GM13976 (cell line): ENCODE measurements at places on chromosomes 7 and 10.

- no peak for DNase-seq
Measured at GRCh38 chr7:149716932-149717307, 56.5 kb downstream of the ZNF467 start.

- DNase-seq, result peak; percentile 4
Measured at GRCh38 chr10:94963901-94964300, 25.4 kb downstream of the CYP2C9 start.

GRCh38 chr7:77796109-77796508 lies 2.1 kb downstream of the TMEM60 start:
- no peak for DNase-seq

DNA sequence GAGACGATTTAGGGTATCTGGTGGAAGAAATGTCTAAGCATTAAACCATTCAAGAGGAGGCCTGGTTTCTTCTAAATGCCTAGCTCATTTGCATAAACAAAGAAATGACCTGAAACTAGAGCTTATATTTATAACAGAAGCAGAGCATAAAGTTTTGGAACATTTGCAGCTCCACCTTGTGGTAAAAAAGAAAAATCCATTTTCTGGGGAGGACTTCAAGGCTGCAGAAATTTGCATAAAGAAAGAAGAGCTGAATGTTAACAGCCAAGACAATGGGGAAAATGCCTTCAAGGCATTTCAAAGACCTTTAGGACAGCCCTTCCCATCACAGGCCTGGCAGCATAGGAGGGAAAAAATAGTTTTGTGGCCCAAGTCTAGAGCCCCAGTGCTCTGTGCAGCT lies 362.0 kb downstream of the ZNF248 start:
- no peak for DNase-seq

- DNase-seq, result no peak
Measured at GRCh38 chr7:88665892-88666514, 93.5 kb upstream of the ZNF804B start.

- no peak for DNase-seq
Measured at GRCh38 chr10:49119746-49120145, 4.4 kb upstream of the VSTM4 start.

GRCh38 chr7:29955799-29956486 lies 33.7 kb downstream of the SCRN1 start:
- DNase-seq, result peak; percentile 51

GRCh38 chr7:128708235-128708634 lies 30.9 kb upstream of the CALU start:
- DNase-seq, result no peak

DNA sequence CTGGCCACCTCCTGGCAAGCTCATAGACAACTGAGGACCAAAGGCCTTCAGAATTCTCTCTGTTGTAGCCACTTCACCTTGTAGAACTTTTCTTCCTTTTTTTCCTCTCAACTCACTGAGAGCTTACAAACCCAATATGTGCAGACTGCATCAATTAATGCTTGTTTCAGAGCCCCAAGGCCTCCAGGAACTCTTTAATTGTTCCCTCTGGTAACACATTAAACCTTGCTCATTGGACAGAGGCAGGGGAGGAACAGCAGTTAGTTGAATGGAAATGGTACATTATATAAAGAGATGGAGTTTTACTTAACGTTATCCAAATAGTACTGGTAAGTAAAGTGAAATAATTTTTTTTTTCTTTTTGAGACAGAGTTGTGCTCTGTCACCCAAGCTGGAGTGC lies 25.2 kb downstream of the STMP1 start:
- no peak for DNase-seq

DNA sequence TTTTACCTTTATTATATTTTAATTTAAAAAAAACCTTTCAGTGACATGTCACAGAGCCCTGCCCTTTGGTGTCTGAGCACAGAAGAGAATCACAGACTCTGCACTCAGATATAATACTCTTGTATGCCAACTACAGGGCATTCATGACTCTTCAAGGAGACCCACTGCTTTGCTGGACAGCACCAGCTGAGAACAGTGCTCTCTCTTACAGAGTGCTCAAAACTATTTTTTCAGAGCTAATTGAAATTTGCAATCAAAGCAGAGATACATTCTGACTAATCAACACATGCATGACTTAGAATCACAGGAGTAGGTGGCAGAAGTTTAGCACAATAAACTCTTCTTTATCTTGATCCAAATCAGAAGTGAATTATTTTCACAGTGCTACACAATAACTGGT lies 99.1 kb downstream of the OSBPL3 start:
- no peak for DNase-seq

DNA sequence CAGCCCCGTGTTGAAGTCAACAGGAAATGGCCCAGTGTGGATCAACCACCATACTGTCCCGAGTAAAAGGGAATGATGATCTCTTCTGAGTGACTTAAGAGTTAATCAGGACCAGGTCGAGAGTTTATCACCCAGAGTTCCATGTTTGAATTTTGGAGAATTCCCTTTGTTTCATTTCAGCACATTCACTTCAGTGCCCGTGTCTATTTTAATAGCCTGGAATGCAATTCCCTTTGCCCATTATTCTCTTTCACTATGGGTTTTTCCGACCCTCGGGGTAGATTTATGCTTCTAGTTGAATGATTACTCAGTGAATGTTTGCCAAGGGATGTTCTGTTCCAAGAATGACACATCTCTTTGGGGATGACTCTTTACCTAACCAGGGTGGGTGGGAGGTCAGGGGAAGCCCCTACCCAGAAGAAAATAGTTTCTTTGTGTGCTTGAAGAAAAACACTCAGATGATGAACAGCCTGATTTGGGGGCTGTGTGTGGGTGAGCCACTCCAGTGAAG lies 594.9 kb downstream of the INHBA start:
- no peak for DNase-seq
